ENCODE measurements at places on chromosomes 13 and 19. TPM values are rescaled to one million over a fixed set of nuclear protein-coding genes. Genes with fewer than 3 reads are reported as not detected.

- H3K27me3 ChIP-seq: peaks cover under 1% of the 10 kb centered on the region
- no peak overlapping the region for H3K4me3 ChIP-seq
- no peak for DNase-seq
- peaks cover 11% of the 10 kb centered on the region for H3K4me1 ChIP-seq
- H3K27ac ChIP-seq: no peak overlapping the region
These were observed 557.0 kb downstream of the FGF9 start for GRCh38 chr13:22227895-22228294.

DNA sequence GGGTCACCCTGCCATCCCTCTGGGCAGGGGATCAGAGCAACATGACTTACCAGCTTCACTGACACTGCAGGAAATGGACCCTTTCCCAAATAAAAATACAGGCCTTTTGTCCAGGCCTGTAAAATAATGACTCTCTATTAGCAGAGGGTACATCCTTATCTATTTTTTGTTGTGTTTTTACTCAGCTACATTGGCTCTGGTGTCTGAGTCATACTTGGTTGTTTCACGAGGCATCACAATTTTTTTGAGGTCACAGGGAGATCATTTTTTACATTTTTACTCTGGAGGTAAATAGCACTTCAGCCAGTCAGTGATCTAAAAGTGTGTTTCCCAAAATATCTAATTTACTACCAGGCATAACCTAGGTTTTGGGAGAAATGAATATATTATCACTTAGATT is 6.9 kb upstream of the HTR2A start:
- H3K4me3 ChIP-seq: no peak overlapping the region
- H3K27me3 ChIP-seq: no peaks in the 10 kb centered on the region
- no peaks in the 10 kb centered on the region for H3K4me1 ChIP-seq
- H3K36me3 ChIP-seq: no peaks in the 10 kb centered on the region

GRCh38 chr13:23630349-23631093 is 60.3 kb downstream of the TNFRSF19 start:
- no peaks in the 10 kb centered on the region for H3K27me3 ChIP-seq
- peak overlapping the region; percentile 89 for H3K27ac ChIP-seq
- H3K4me1 ChIP-seq: peaks cover 90% of the 10 kb centered on the region
- H3K4me3 ChIP-seq: peak overlapping the region; percentile 40
- peak; percentile 61 for DNase-seq
- no peaks in the 10 kb centered on the region for H3K36me3 ChIP-seq

DNA sequence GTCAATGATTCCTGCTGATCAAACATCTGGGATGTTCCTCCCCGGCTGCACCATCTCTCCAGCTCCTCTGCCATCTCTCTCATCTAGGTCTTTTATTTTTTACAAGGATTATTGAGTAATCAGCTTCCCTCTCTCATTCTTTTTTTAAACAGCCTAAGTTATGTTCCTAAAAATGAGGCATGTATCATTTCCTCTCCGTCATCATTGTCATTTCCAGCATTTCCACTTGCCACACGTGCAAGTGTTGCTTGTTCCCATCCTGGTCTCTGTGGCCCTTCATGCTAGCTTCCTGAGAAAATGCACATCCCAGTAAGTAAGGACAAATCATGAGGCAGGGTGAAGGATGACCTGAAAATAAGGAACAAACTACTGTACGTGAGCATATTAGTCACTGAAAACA is 102.7 kb upstream of the POSTN start:
- H3K4me1 ChIP-seq: no peaks in the 10 kb centered on the region
- no peak overlapping the region for H3K4me3 ChIP-seq
- DNase-seq: no peak
- H3K36me3 ChIP-seq: no peaks in the 10 kb centered on the region
- no peaks in the 10 kb centered on the region for H3K27me3 ChIP-seq

- H3K27me3 ChIP-seq: no peaks in the 10 kb centered on the region
- no peaks in the 10 kb centered on the region for H3K36me3 ChIP-seq
- DNase-seq: no peak
- H3K4me3 ChIP-seq: no peak overlapping the region
- H3K4me1 ChIP-seq: no peaks in the 10 kb centered on the region
These were observed 384.8 kb downstream of the ITGBL1 start for GRCh38 chr13:101837288-101837687.

DNA sequence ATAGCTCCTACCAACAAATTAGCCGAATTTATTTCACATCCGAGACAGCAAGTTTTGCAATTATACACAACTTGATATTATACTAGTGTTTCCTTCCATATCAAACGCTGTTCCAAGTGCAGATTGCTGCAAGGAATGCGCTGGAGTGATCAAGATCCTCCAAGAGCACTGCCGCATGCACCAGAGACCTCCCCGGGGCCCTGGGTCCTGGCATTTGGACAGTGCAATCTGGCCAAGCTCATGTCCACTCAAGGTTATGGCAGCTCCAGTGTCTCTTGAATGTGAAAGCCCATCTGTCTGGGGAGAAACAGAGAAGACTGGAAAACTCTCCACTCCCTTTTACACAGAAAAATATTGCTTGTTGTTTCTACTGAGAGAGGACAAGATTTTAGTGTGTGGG is 111.9 kb downstream of the HSPH1 start:
- no peak overlapping the region for H3K27ac ChIP-seq
- no peak overlapping the region for H3K4me3 ChIP-seq
- DNase-seq: no peak
- no peaks in the 10 kb centered on the region for H3K4me1 ChIP-seq
- H3K36me3 ChIP-seq: no peaks in the 10 kb centered on the region

DNA sequence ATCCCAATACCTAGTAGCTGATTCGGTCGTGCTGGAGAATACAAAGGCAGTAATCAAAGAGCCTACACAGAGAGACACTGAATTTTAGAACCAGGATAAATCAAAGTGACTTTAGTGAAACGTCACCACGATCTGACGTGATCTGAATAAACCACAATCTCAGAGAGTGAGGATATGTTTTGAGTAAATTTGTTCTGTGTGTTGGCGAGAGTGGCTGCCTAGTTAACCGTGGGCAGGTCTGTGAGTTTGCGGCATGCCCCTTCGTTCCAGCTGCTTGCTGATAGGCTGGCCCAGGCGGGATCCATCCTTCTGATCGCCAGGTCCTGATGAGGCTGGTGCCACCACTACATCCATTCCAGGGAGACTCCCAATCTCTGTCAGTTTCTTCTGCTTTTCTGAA is 40.4 kb downstream of the LRCH1 start:
- H3K36me3 ChIP-seq: no peaks in the 10 kb centered on the region
- no peak overlapping the region for H3K27ac ChIP-seq
- no peaks in the 10 kb centered on the region for H3K4me1 ChIP-seq
- H3K27me3 ChIP-seq: no peaks in the 10 kb centered on the region
- no peak overlapping the region for H3K4me3 ChIP-seq
- DNase-seq: no peak

DNA sequence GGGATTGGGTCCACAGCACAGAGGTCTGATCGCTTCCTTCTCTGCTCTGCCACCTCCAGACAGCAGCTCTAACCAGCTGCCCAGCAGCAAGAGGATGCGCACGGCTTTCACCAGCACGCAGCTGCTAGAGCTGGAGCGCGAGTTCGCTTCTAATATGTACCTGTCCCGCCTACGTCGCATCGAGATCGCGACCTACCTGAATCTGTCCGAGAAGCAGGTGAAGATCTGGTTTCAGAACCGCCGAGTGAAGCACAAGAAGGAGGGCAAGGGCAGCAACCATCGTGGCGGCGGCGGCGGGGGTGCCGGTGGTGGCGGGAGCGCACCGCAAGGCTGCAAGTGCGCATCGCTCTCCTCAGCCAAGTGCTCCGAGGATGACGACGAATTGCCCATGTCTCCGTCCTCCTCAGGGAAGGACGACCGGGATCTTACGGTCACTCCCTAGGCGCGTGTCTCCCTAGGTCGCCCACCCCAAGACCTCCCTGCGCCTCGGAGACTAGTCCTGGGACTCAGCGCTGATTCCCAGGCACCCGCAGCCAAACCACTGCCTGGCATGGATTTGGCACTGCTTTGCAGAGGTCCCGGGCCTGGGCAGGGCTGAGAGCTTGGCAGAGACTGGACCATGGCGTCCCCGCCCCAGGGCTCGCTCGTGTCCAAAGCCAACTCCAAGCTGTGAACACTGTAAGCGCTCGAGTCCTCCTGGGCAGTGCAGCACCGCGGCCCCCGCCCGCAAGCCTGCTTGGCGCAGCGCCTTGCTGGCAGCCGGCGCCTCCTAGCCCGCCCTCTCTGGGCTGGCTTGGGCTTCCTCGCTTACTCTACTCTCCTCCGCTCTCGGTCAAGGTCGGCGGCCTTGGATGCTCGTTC is 1.5 kb downstream of the GSX1 start:
- H3K4me1 ChIP-seq: peaks cover 14% of the 10 kb centered on the region
- no peak overlapping the region for H3K4me3 ChIP-seq
- H3K27ac ChIP-seq: no peak overlapping the region

DNA sequence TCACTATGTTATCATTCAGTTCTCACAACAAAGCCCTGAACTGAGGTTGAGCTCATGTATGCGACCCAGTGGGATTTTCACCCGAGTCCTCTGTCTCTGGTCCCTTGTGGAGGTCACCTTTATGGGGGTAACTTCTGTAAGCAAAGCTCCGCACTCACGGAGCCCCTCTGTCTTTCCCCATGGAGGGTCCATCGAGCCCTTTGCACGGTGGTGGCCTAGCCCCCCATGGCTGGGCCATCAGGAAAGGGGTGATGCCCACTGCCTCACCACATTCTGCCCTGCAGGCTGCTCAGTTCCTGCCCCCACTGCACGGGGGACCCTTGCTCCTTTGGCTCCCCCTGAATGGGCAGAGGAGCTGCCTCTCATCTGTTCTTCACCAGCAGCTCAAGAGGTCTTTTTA is 39.6 kb downstream of the CHST8 start:
- H3K27ac ChIP-seq: no peak overlapping the region
- H3K36me3 ChIP-seq: no peaks in the 10 kb centered on the region
- no peak overlapping the region for H3K4me3 ChIP-seq
- no peak for DNase-seq
- H3K4me1 ChIP-seq: no peaks in the 10 kb centered on the region

GRCh38 chr13:22278336-22278929 is 607.6 kb downstream of the FGF9 start:
- no peaks in the 10 kb centered on the region for H3K27me3 ChIP-seq
- H3K4me3 ChIP-seq: no peak overlapping the region
- no peaks in the 10 kb centered on the region for H3K4me1 ChIP-seq

GRCh38 chr19:4393947-4394590 is 6.3 kb downstream of the SH3GL1 start:
- no peaks in the 10 kb centered on the region for H3K27me3 ChIP-seq
- H3K27ac ChIP-seq: peak overlapping the region; percentile 93
- peak; percentile 76 for DNase-seq
- no peaks in the 10 kb centered on the region for H3K36me3 ChIP-seq
- H3K4me1 ChIP-seq: peaks cover 76% of the 10 kb centered on the region

DNA sequence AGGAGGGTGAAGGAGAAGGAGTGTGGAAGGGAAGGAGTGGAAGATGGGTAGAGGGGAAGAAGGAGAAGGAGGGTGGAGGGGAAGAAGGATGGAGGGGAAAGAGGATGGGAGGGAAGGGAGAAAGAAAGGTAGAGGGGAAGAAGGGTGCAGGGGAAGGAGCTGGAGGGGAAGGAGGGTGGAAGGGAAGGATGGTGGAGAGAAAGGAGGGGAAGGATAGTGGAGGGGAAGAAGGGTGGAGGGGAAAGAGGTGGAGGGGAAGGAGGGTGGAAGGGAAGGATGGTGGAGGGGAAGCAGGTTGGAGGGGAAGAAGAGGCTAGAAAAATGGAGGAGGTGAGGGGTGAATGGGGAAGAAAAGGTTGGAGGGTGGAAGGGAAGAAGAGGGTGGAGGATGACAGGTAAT is 927.9 kb downstream of the UQCRFS1 start:
- no peak for DNase-seq
- no peaks in the 10 kb centered on the region for H3K36me3 ChIP-seq
- H3K27ac ChIP-seq: no peak overlapping the region
- H3K27me3 ChIP-seq: no peaks in the 10 kb centered on the region
- H3K4me3 ChIP-seq: no peak overlapping the region
- H3K4me1 ChIP-seq: peaks cover 15% of the 10 kb centered on the region

DNA sequence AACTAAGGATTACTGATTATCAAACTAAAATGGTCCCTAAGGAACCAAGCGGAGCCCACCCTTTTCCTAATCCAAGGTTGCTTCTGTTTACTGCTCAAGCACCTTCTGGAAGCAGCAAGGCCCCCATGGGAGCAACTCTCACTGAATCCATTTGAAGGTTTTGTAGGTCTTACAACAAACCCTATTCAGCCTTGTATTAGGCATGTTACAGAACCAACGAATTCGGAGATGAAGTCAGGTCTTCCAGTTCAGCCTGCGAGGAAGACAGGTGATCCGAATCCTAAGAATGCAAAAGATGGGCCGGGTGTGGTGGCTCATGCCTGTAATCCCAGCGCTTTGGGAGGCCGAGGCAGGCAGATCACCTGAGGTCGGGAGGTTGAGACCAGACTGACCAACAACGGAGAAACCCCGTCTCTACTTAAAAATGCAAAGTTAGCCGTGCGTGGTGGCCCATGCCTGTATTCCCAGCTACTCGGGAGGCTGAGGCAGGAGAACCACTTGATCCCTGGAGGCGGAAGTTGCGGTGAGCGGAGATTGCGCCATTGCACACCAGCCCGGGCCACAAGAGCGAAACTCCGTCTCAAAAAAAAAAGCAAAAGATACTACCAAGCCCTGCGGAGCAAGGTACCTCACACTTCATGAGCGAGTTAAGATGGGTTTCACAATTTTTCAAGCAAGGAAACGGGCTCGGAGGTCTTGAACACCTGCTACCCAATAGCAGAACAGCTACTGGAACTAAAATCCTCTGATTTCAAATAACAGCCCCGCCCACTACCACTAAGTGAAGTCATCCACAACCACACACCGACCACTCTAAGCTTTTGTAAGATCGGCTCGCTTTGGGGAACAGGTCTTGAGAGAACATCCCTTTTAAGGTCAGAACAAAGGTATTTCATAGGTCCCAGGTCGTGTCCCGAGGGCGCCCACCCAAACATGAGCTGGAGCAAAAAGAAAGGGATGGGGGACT is 609 bp downstream of the ZAR1L start:
- H3K27ac ChIP-seq: peak overlapping the region; percentile 74
- H3K36me3 ChIP-seq: peaks cover 11% of the 10 kb centered on the region
- H3K4me1 ChIP-seq: no peaks in the 10 kb centered on the region
- H3K27me3 ChIP-seq: no peaks in the 10 kb centered on the region
- H3K4me3 ChIP-seq: peak overlapping the region; percentile 49

- no peak for DNase-seq
- no peak overlapping the region for H3K27ac ChIP-seq
- H3K27me3 ChIP-seq: no peaks in the 10 kb centered on the region
- no peak overlapping the region for H3K4me3 ChIP-seq
These were observed 111.3 kb downstream of the ZDHHC20 start for GRCh38 chr13:21347753-21348318.

GRCh38 chr13:73235385-73235784 is 176.6 kb downstream of the KLF5 start:
- no peak overlapping the region for H3K27ac ChIP-seq
- H3K4me1 ChIP-seq: no peaks in the 10 kb centered on the region

- H3K4me3 ChIP-seq: no peak overlapping the region
- no peaks in the 10 kb centered on the region for H3K27me3 ChIP-seq
- no peak for DNase-seq
- no peak overlapping the region for H3K27ac ChIP-seq
- H3K4me1 ChIP-seq: no peaks in the 10 kb centered on the region
These were observed 484.6 kb downstream of the TSHZ3 start for GRCh38 chr19:30864391-30865215.

Gene WASF3
- total RNA-seq: 106 TPM

Gene SMAD9
- total RNA-seq: 1.6 TPM

Gene CATSPERD
- not detected for total RNA-seq

Gene POU2F2
- 0.69 TPM for total RNA-seq

Gene OVOL3
- not detected for total RNA-seq

Gene PEX11G
- 5.7 TPM for total RNA-seq

Gene ZNF729
- total RNA-seq: not detected

Gene SPATA13
- total RNA-seq: 19.8 TPM

Gene FRY
- 7.6 TPM for total RNA-seq

Gene NLRP4
- total RNA-seq: not detected
